ENCODE measurements at places on chromosomes 2 and 18. TPM values are rescaled to one million over a fixed set of nuclear protein-coding genes. Genes with fewer than 3 reads are reported as not detected.

Gene GPR39
- 1.3 TPM for total RNA-seq

Gene SULT1C4
- 0.26 TPM for total RNA-seq

Gene DPP4
- total RNA-seq, result 297 TPM

Gene ABCB11
- not detected for total RNA-seq

Gene DSC3
- under 0.01 TPM for total RNA-seq

Gene ARHGAP25
- 5.8 TPM for total RNA-seq

Gene PTPRN
- 3.5 TPM for total RNA-seq

Gene TMEM37
- 2.6 TPM for total RNA-seq

Gene CCDC85A
- total RNA-seq, result not detected

Gene ZNF892
- 7.3 TPM for total RNA-seq

Gene MDH1B
- 1.8 TPM for total RNA-seq

Gene LRATD1
- 0.51 TPM for total RNA-seq

Gene EGR4
- total RNA-seq, result under 0.01 TPM

Gene TDRD15
- total RNA-seq, result not detected

Gene MYO5B
- under 0.01 TPM for total RNA-seq

Gene CKAP2L
- 0.26 TPM for total RNA-seq

Gene MC5R
- not detected for total RNA-seq

Gene TUBA4B
- not detected for total RNA-seq

Gene POTEI
- total RNA-seq, result not detected

Gene GAL3ST2
- total RNA-seq, result not detected

Gene ALPI
- total RNA-seq, result not detected

Gene C1GALT1C1L
- total RNA-seq, result 0.51 TPM

Gene RAB31
- 29.6 TPM for total RNA-seq

Gene POTEE
- not detected for total RNA-seq

Gene PIEZO2
- 6.6 TPM for total RNA-seq

Gene RAB6C
- total RNA-seq, result not detected

Gene SNRPD1
- 9.2 TPM for total RNA-seq

Gene GALNT1
- 36.7 TPM for total RNA-seq

Gene SIX3
- not detected for total RNA-seq

Gene DSG1
- total RNA-seq, result not detected

Gene SPEG
- total RNA-seq, result 13.1 TPM

Gene VIT
- total RNA-seq, result 0.77 TPM

Gene TBR1
- total RNA-seq, result not detected

Gene KATNAL2
- total RNA-seq, result 4.6 TPM

Gene SMYD5
- total RNA-seq, result 19.0 TPM

Gene MPPE1
- total RNA-seq, result 32.1 TPM

Gene ST3GAL5
- 10.9 TPM for total RNA-seq

Gene ARHGAP28
- total RNA-seq, result 27.2 TPM

Gene YWHAQ
- total RNA-seq, result 323 TPM

Gene SERPINB12
- not detected for total RNA-seq

Gene NDUFAF7
- total RNA-seq, result 18.7 TPM

Gene ICA1L
- 4.6 TPM for total RNA-seq

Gene ABCG8
- not detected for total RNA-seq
